CD8-positive, alpha-beta memory T cell (primary cell): ENCODE measurements at places on chromosomes 7 and 10. TPM values are rescaled to one million over a fixed set of nuclear protein-coding genes. Genes with fewer than 3 reads are reported as not detected.

- no peak for DNase-seq
- H3K27me3 ChIP-seq, result no peaks in the 10 kb centered on the region
- no peaks in the 10 kb centered on the region for H3K36me3 ChIP-seq
- H3K4me1 ChIP-seq, result no peaks in the 10 kb centered on the region
Observed at GRCh38 chr10:77080361-77081027, 557.1 kb downstream of the KCNMA1 start.

- H3K27ac ChIP-seq, result no peak overlapping the region
- H3K27me3 ChIP-seq, result no peaks in the 10 kb centered on the region
- no peak overlapping the region for H3K4me3 ChIP-seq
- no peaks in the 10 kb centered on the region for H3K4me1 ChIP-seq
- H3K36me3 ChIP-seq, result no peaks in the 10 kb centered on the region
- DNase-seq, result no peak
Observed at GRCh38 chr10:114879541-114880158, 58.1 kb downstream of the FHIP2A start.

- no peak overlapping the region for H3K4me3 ChIP-seq
- peaks cover 4% of the 10 kb centered on the region for H3K4me1 ChIP-seq
- peaks cover 28% of the 10 kb centered on the region for H3K36me3 ChIP-seq
- no peak overlapping the region for H3K27ac ChIP-seq
- no peak for DNase-seq
- H3K27me3 ChIP-seq, result no peaks in the 10 kb centered on the region
Observed at GRCh38 chr10:78044699-78045098, 11.0 kb downstream of the RPS24 start.

- no peak overlapping the region for H3K27ac ChIP-seq
- no peaks in the 10 kb centered on the region for H3K36me3 ChIP-seq
- DNase-seq, result no peak
- H3K4me1 ChIP-seq, result no peaks in the 10 kb centered on the region
Observed at GRCh38 chr10:48640326-48640725, 35.5 kb upstream of the ARHGAP22 start.

GRCh38 chr7:41624818-41625217, 78.1 kb downstream of the INHBA start:
- no peaks in the 10 kb centered on the region for H3K4me1 ChIP-seq
- no peaks in the 10 kb centered on the region for H3K36me3 ChIP-seq
- no peak for DNase-seq
- H3K4me3 ChIP-seq, result no peak overlapping the region
- H3K27me3 ChIP-seq, result no peaks in the 10 kb centered on the region
- H3K27ac ChIP-seq, result no peak overlapping the region

DNA sequence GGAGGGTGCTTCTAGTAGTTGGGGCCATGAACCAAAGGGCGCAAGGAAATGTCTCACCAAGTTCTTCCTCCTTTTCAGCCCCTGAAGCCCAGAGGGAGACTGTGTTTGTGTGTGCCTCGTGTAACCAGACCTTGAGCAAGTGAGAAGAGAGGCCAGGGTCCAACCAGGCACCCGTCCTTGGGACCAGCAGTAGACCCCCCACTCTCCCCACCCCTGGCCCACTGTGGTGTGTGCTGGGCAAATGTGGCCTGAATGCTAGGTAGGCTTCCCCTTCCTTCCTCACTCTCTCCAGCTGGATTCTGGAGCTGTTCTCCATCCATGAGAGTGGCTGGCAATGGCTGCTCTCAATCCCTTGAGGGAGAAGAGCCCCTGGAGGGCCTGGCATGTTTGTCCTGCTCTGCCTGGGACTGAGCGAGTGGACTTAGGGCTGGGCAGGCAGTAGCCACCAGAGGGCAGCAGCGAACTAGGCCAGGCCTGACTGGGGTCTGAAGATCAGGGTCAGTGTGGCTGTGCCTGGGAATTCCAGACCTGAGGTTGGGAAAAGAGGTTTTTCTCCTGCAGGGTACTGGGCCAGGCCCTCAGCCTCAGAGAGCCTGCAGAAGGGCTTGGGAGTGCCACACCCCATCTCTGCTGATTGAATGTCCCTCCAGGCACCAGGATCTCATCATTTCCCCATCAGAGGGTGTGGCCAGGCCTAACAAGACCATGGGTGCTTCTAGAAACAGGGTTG, 12.5 kb downstream of the SFRP5 start:
- H3K4me3 ChIP-seq, result no peak overlapping the region
- H3K4me1 ChIP-seq, result no peaks in the 10 kb centered on the region
- no peaks in the 10 kb centered on the region for H3K27me3 ChIP-seq
- peak; percentile 16 for DNase-seq
- no peak overlapping the region for H3K27ac ChIP-seq
- H3K36me3 ChIP-seq, result peaks cover 34% of the 10 kb centered on the region

- no peaks in the 10 kb centered on the region for H3K4me1 ChIP-seq
- DNase-seq, result no peak
- H3K27me3 ChIP-seq, result no peaks in the 10 kb centered on the region
- H3K27ac ChIP-seq, result no peak overlapping the region
- H3K4me3 ChIP-seq, result no peak overlapping the region
Observed at GRCh38 chr7:113200281-113200680, 81.9 kb upstream of the SMIM30 start.

GRCh38 chr10:7045891-7046599, 364.8 kb downstream of the SFMBT2 start:
- no peak overlapping the region for H3K4me3 ChIP-seq
- no peaks in the 10 kb centered on the region for H3K36me3 ChIP-seq
- H3K27me3 ChIP-seq, result no peaks in the 10 kb centered on the region
- no peak overlapping the region for H3K27ac ChIP-seq
- H3K4me1 ChIP-seq, result peaks cover 44% of the 10 kb centered on the region
- DNase-seq, result peak; percentile 1

DNA sequence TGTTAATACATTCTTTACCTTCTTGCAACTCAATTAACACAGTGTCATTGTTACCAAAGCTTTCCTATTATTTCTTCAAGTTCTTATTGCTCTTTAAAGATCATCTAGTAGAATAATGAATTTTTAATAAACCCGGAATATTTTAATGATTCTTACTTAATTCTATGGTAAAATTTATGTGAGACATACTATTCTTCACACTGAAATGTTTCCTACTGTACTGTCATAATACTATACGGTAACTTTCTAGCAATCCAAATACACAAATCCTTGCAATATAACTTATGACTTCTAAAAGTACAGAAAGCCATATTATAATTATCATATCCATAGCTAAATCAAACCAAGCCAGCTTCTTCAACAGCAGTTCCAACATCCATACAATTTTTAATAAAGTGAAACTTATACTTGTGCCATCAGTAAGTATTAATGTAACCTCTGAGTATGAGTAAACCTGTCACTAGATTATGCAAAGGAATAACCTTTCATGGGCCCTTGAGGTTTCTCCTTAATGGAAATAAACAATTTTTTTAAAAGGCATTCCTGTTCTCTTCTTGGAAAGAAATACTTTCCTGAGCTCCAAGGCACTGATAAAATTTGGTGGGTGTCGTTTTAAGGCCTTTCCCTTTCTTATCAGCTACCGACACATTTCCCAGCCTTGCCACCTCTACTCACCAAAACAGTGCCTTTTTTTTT, 87.4 kb downstream of the IMMP2L start:
- no peaks in the 10 kb centered on the region for H3K36me3 ChIP-seq
- H3K4me3 ChIP-seq, result no peak overlapping the region
- H3K27ac ChIP-seq, result peak overlapping the region; percentile 17
- H3K4me1 ChIP-seq, result no peaks in the 10 kb centered on the region
- no peaks in the 10 kb centered on the region for H3K27me3 ChIP-seq

ADRA2A gene
- not detected for total RNA-seq

SMKR1 gene
- total RNA-seq, result 11.6 TPM

C7orf57 gene
- 0.92 TPM for total RNA-seq
